ENCODE measurements at places on chromosomes 1 and 21.

DNA sequence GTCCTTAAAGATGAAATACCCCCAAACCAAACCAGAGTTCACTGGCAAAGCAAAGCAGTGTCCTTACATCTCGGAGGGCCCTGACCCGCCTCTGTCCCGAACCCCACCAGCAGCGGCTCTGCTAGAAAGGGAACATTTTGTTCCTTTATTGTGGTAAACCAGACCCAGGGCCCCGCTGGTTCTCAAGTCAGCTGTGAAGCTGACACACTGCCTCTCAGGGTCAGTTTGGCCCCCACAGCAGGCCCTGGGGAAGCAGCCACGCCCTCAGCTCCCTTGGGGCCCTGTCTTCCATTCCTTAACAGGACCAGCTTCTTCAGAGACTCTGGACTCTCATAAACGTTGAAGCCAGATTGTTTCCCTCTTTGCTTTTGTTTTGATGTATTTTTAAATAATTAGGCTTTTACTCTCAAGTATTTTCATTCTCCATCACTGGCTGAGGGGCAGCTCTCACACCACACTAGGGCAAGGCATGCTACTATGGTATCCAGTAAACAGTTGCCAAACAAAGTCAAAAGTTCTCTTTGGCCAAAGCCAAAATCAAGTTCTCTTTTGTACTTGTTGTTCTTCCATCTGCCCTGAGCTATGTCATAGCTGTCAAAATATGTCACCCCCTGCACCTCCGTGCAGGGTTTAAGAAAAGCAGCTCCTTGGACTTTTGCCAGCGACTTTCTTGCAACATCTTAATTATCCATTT, 61.1 kb upstream of the ANGPTL1 start:
- no peak for DNase-seq

- no peak for DNase-seq
Observed at GRCh38 chr1:43235451-43236121, 34.2 kb upstream of the TMEM125 start.

DNA sequence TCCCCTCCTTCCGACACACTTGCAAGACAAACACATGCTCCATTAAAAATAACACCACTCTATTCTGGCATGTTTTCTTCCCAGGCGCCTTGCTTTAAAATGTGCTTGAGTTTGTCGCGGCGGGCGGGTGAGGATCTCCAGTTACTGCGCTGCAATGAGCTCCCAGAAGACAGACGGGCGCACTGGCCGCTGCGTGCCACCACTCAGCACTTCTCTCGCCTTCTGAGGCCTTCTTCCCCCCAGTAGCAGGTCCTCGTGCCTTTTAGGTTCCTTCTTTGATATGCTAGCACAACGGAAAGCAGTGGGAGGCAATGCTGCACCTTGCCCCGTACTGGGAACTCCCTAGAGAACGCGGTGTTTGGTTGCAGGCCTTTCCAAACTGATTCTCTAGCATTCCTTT, 279.5 kb upstream of the NR5A2 start:
- DNase-seq, result no peak

- DNase-seq, result no peak
Observed at GRCh38 chr1:46197560-46197963, 672 bp downstream of the POMGNT1 start.

GRCh38 chr1:93288558-93288957, 57.1 kb upstream of the DR1 start:
- DNase-seq, result no peak

DNA sequence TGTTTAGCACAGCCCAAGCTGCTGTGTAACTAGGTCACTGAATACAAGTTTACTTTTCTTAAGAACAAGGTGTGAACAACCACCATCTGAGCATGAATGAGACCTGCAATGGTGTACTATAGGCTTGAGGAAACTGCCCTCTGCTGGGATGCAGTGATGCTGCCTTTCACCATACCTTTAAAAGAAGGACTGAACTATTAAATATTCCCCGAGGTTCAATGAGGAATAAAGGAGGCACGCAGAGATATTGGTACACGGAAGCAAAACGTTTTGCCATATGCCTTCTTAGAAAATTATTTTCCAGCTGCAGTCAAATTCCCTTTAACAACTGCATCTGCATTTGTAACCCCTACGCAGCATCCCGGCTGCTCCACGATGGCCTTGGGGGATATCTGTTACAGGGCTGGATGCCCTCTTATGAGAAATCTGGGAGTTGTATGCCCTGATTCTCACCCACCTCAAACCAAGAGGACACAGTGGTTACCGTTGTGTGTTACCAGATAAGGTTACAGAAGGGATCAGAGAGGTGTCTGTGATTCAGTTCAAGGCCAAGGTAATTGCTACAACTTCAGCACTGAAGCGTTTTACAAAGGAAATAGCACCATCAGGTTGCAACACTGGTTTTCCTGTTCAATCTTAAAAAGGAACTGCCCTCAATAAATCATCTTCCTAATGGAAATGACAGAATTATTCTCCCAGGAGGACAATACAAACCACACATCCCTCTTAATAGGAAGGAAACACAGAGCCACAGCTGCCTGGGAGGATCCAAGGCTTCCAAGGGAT, 470.5 kb downstream of the LTN1 start:
- DNase-seq, result no peak

- peak; percentile 71 for DNase-seq
Observed at GRCh38 chr1:241717975-241718374, 65.9 kb downstream of the WDR64 start.

- DNase-seq, result no peak
Observed at GRCh38 chr21:45642122-45642813, 1.3 kb upstream of the PCBP3 start.

- no peak for DNase-seq
Observed at GRCh38 chr1:164308101-164308500, 250.9 kb upstream of the PBX1 start.

DNA sequence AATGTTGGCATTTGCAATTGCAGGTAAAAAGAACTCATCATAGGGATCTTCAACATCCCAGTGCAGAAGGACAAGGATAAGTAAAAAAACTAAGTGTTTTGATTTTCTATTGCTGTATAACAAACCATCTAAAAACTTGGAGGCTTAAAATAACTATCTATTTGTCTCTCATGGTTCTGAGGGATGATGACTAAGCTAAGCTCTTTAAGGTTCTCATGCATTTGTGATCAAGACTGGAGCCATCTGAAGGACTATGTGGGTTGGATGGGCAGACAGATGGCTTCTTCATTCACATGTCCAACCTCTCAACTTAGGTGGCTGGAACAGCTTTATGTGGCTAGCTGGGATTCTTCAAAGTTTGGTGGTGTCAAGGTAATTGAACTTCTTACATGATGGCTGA, 51.5 kb downstream of the RPL5 start:
- DNase-seq, result no peak

DNA sequence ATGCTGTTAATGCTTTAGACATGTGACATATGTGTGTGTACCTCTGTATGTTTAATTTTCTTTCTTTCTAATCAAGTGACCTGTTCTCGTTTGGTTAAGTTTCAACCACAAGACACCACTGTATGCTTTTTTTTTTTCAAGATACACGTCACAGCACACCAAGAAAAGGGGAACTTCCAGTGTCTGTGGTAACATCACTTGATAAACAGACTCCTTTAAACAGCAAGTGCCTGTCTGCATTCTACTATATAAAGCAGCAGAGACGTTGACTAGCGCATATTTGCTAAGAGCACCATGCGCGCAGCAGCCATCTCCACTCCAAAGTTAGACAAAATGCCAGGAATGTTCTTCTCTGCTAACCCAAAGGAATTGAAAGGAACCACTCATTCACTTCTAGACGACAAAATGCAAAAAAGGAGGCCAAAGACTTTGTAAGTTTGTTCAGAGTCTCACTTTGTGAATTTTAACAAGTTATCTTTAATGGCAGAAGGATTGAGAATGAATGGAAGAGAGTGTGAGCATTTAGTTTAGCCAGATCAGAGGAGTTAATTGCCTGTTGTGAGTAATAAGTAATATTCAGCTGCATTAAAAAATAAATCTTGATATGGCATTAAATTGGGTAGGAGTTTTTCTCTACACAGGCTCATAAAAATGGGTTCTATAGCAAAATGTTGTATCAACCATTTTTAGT, at the start of gene RGS1:
RGS1 (plus strand) TSS at position 275 of the 691 bp plus-strand sequence; CDS start at position 295, 20 bp downstream.
- DNase-seq, result no peak

GRCh38 chr1:17101261-17101660, 18.0 kb downstream of the PADI2 start:
- no peak for DNase-seq

DNA sequence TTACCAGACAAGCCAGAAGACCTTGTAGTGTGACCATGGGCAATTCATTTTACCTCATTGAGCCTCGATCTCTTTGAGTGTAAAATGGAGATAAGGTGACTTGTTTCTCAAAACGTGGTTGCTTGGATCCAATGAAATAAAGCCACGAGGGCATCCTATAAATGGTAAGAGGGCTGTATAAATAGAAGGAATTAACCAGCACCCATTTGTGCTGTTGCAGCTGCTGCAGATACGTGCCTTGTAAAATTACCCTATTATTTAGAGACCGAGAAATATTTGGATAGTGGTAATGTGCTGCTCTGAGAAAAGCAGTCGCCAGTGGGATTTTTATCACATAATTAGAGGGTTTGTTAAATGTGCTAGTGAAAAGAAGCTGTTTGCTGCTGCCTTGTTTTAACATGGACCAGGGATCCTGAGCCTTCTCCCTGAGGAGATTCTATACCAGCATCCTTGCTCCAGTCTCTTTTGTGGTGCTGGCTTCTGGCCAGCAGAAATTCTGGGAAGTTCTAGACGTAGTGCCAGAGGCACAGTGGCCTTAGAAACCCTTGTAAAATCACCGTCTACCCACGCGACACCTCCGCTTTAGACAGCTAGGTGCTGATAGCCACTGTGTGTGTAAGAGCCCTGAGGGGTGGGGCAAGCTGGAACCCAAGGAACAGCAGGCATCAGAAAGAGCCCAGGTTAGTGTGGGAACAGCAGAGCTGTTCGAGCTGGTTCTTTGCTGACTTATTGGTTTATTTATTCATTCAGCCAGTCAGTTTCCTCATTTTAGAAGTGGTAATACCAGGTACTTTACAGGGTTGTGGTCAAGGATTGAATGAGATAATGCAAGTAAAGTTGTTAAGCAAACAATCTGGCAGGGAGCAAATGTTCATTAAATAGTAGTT, 137.5 kb downstream of the NOS1AP start:
- DNase-seq, result peak; percentile 96

GRCh38 chr1:49465486-49466185, 558.1 kb downstream of the AGBL4 start:
- DNase-seq, result no peak

DNA sequence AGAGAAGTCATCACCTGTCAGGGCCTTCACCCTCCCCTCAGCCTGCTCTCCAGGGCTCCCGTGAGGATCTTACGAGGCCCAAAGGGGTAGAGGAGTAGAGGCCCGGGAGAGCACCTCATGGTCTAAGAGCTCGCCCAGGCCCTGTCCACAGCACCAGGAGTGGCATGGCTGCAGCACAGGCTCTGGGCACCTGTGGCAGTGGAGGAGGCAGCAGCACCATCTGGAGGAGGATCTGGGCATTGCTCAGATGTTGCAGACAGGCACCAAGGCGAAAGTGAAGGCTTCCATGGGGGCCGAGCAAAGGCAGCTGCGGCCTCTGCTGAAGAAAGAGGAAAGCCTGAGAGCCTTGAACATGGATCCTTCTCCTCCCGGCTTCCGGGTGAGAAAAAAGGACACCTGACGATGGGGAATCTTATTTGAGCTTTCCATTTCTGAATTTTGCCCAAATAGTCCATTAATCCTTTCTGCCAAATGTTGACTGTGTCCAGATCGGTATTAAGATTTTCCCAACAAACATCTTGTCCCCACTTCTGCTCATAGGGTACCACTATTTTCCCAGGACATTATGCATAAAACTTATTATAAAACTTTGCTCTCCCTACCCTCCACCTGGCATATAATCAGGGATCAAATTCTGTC, 604.7 kb downstream of the PTPRC start:
- no peak for DNase-seq

DNA sequence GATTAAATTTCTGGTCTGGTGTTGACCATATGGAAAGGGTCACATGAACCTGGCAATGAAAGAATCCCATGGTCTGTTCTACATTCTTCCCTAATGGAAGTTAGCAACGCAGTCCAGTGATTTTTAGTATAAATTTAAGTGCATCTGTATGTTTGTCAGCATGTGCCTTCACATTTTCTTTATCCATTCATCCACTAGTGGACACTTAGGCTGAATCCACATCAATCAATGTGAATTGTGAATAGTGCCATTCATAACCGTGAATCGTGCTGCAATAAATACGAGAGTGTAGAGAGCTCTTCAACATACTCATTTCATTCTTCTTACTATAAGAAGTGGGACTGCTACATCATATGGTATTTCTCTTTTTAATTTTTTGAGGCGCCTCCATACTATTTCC, 12.7 kb upstream of the IFI16 start:
- DNase-seq, result no peak

DNA sequence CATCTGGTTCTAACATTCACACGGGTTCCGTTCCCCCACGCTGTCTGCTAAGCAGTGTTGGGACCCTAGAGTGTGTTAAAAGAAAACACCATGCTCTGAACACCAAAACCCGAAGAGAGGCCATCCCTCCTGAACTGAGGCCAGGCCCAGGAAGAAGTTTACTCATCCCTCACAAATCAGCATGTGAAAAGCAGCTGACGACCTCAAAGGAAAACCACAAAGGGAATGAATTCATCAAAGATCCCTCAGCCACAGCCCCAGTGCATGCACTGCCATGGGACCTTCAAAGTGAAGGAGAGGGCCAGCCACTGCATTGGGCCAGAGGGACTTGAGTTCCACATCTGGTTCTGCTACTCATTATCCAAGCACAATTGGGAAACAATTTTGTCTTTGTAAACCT, 7.0 kb upstream of the PSEN2 start:
- DNase-seq, result no peak

GRCh38 chr1:89607586-89608318, 25.2 kb upstream of the LRRC8C start:
- no peak for DNase-seq

DNA sequence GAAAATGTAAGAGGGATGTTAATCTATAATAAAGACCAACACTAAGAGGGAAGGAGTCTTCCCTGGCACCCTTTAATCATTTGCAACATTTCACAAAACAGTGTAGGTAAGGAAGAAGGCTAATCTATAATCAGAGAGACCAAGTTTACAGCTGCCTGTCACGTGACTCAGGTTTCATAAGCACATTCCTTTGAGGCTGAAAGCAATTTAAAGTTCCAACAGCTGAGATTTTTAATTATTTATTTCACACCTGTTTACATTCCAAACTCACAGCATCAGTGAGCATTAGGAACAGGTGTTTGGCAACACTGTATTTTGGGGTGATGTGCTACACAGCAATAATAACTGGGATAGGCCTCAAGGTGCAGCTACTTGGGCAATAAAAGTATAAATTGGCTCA, 75.7 kb upstream of the PGBD5 start:
- DNase-seq, result no peak

- DNase-seq, result peak; percentile 23
Observed at GRCh38 chr1:222243902-222244301, 304.0 kb downstream of the HHIPL2 start.
